ENCODE measurements at places on chromosomes 2 and 18. TPM values are rescaled to one million over a fixed set of nuclear protein-coding genes. Genes with fewer than 3 reads are reported as not detected.

GRCh38 chr2:227020416-227020815, 143.6 kb downstream of the COL4A4 start:
- DNase-seq: no peak

DNA sequence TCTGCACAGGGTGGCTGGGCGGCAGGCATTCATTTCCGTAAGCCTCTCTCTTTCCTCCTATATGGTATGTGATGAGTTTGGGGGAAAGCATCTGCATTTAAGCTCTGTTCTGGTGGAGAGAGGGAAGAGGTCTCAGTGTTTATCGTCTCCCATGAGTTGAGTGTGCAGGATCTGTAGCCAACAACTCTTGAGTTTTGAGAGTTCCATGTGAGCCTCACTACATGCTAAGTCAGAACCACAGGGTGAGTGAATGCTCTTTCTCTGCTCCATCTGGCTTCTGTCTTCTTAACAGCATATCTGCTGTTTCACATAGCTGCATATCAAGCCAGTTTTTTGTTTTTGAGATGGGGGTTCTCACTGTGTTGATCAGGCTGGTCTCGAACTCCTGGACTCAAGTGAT, 22.7 kb downstream of the RAB31 start:
- no peak for DNase-seq

SIGLEC15 gene
- not detected for total RNA-seq

DNA sequence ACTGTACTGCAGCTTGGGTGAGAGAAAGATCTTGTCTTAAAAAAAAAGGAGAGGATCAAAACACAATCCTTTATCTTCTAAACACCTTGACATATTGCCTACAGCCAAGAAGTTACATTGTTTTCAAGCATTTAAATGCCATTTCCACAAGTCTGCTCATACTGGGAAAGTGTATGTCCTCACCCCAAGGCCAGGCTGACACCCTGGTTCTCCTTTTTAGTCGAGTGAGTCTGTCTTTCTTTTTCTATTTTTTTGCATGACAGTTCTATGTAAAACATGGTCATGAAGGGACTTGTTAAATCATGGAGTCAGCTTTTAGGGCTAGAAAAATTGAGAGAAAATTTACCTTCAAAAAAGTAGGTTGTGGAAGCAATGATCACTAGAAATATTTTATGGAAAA, 233.3 kb downstream of the FAM210A start:
- no peak for DNase-seq

- no peak for DNase-seq
These were observed 35.7 kb downstream of the WDR43 start for GRCh38 chr2:28930205-28930604.

SERPINB4 gene
- not detected for total RNA-seq

COPS8 gene
- 106 TPM for total RNA-seq

DNA sequence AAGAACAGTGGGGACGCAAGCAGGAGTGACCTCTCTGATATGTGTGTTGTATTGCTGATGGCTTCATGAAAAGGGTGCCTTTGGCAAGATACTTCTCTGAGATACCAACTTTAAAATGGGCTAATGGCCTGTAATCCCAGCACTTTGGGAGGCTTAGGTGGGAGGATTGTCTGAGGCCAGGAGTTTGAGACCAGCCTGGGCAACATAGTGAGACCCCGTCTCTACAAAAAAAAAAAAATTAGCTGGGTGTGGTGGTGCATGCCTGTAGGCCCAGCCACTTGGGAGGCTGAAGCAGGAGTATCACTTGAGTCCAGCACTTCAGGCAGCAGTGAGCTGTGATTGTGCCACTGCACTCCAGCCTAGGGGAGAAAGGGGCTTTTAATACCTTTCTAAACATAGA, 9.8 kb downstream of the BIRC6 start:
- DNase-seq: no peak

DNA sequence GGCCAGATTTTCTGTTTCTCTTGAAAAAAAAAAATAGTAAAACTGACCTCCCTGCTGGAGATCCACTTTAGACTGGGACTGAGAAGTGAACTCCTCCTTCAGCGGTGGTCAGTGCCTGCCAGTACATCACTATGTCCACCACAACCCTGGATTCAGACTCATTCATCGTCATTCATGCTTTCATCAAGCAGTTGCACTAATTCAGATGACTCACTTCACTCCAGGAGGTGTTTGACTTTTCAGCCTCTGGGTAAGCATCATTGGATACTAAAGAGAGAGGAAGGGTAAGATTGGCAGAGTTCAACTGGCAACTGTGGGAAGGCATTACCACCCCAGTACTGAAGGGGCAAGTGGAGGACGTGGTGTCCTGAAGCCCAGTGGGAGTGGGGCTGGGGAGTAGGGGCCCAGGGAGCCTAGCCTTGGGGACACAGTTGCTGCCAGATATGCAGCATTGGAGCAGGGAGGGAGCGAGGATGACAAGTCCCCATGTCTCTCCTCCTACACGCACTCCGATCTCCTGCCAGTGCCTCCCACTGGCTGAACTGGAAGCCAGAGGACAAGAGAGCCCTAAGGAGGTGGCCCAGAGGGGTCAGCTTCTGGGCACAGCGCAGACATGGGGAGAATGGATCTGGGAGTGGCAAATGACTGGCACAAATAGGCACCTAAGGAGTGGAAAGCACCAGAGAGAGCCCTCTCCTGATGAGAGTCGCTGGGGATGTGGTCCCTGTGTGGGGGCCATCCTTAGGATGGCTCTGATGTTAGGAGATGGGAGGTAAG, 111.1 kb downstream of the TGFA start:
- no peak for DNase-seq

DNA sequence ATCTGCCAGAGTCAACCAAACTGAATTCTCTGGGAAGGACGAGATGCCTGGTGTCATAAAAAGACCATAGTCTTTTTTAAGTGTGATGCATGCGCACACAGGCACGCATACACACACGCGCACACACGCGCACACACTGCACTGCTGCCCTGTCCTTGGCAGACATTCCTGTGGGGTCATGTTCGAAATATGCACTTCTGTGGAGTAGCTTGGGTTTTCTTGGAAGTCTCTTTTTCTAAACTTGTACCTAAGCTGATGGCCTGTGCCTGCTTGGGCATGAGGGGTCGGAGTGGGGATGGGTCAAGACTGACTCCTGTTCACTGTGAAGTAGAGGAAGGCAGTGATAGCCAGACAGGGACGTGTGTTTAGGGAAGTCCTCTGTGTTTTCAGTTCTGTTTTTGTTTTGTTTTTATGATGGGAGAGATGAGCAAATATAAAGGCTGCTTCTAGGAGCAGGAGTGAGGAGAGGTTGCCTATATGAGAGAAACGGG, 4.0 kb upstream of the RMC1 start:
- no peak for DNase-seq

DNA sequence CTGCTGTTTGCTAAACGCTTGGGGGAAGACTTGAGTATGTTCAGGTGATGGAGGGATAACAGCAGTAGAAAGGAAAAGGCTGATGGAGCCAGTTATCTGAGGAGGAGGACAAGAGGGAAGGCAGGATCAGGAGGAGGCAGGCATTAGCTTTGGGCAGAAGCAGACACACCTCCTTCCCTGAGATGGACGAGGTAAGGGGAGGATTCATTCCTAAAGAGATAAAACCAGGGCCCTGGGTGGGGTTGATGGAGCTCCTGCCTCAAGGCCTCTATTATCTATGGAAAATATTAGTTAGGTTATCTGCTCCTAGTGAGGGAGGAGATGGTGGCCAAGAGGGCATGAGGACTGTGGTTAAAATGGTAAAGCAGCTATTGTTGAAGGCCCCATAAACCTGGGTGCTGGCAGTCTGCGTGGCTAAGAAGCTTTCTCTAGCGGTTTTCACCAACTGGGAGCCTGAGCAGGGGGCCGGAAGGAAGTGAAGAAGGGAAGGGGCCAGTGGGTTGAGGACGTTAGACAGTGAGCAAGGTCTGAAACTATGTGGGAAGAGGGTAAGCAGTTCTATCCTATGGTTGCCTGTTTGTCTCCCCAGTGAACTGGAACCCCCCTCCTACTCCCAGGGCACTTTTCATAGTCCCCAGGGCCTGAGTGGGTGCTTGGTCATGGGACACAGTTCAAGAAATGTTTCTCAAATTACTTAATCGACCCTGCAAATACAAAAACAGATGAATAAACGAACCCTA, 56.6 kb upstream of the HK2 start:
- DNase-seq: no peak

Data from right atrium auricular region (tissue), 2 donors.